Activated naive CD8-positive, alpha-beta T cell treated with anti-CD3 and anti-CD28 coated beads, Interleukin-2, amount 10 ng/mL, durations not matched to agents 7 days and 5 days (primary cell): ENCODE measurements at places on chromosomes 2 and 18. TPM values are rescaled to one million over a fixed set of nuclear protein-coding genes. Genes with fewer than 3 reads are reported as not detected.

GRCh38 chr2:229230256-229230655, 40.8 kb downstream of the PID1 start:
- no peak for DNase-seq

- DNase-seq = no peak
These were observed 37.8 kb upstream of the THUMPD2 start for GRCh38 chr2:39816845-39817244.

DNA sequence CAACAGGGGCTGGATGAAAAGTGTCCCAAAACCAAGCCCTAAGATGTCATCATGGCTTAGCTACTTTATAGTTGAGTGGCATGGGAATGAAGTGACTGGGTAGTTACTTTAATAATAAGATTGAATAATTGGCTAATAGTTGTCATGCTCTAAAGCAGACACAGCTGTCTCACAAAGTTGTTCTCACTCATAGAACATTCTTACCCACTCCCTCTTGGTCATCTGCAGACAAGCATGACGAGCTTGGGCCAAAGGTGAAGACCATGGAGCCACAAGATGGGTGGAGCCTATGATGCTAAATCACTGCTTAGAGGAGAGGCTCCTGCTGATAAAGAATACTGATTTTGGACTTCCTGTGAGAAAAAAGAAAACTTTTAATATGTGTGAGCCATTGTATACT, 62.4 kb upstream of the MMADHC start:
- no peak for DNase-seq

DNA sequence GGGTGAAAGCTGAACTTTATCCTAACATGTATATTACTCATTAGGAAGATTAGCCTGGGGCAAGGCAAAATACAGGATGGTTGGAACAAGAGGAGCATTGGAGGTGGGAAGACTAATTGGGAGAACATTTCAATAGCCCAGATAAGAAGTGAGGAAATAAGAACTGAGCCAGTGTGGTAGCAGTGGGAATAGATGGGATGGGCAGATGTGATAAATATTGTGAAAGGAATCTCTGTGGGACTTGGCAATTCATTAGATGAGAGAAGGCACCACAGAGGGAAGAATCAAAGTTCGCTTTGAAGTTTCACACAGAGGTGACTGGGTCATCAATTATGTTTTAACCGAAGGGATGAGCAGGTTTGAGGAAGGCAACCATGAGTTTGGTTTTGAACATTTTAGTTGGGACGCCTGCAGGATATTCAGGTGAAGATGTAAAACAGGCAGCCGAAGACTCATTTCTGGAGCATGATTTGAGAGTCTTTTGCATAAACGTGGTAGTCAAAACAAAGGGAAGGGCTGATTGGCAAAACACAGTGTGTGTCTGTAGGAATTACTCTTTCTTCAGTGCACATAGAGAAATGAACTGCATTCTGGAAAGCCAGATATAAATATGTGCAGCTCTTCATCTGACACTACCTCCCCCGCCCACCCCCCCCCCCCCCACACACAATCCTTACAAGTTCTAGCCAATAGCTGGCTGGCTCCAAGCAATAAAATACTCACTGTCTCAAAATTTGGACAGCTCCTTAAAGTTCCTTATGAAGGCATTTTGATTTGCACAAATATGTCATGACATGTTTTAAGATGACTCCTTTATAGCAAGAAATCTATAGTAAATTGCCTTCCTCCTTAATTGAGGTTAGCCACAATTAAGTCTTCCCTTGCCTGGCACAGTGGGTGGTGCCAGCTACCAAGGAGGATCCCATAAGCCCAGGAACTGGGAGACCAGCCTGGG, 1.9 kb upstream of the SLC1A4 start:
- no peak for DNase-seq

DNA sequence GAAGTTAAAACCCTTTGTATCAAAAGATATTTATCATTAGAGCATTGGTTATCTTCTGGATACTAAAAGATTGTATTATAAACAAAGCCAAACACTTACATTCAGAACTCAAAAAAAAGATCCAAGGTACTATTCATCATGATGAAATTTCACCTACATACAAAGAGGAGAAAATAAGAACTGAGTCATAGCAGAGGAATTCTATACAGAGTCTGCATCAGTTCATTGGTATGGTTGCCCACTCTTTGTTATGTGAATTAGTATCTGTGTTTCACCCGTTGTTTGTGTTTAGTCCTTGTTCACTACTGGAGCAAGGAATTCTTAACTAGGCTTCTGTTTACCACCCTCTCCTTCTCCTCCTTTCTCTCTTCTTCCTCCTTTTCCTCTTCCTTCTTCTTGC, 157.9 kb downstream of the LNPK start:
- no peak for DNase-seq

DNA sequence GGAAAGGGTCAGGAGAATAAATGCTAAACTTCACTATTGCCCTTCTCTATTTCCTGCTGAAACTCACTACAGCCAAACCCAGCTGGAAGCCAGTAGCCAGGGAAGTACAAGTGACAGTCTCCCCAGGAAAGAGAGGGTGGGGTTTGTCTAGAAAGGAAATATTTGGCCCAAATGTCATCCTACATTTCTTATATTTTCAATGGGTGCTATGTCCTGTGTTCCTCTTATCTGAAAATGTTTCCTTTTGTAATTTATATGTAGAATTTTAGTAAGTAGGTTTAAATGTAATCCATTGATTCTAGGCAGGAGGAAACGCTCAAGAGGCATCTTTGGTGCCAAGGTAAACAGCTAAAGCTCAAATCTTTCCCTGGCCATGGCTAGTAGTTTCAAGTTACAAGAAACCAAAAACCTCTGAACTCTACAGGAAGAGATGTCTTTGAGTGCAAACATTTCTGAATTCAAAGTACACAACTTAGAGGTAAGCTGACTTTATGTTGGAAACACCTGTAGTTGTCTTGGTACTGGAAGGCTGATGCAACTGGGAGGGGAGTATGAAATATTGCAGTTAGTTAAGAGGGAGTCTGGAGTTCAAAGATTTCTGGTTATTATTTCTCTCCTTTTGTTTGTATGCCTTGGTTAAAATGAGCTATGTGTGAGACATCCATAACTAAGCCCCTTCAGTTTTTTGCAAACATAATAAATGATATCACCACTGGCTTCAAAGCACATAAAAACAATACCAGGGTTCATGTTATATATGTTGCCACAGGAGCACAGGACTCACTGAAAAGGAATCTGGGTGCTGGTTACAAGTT, 356.1 kb upstream of the ZC3H15 start:
- no peak for DNase-seq

GRCh38 chr2:212958757-212959295, 192.6 kb downstream of the IKZF2 start:
- DNase-seq = no peak

DNA sequence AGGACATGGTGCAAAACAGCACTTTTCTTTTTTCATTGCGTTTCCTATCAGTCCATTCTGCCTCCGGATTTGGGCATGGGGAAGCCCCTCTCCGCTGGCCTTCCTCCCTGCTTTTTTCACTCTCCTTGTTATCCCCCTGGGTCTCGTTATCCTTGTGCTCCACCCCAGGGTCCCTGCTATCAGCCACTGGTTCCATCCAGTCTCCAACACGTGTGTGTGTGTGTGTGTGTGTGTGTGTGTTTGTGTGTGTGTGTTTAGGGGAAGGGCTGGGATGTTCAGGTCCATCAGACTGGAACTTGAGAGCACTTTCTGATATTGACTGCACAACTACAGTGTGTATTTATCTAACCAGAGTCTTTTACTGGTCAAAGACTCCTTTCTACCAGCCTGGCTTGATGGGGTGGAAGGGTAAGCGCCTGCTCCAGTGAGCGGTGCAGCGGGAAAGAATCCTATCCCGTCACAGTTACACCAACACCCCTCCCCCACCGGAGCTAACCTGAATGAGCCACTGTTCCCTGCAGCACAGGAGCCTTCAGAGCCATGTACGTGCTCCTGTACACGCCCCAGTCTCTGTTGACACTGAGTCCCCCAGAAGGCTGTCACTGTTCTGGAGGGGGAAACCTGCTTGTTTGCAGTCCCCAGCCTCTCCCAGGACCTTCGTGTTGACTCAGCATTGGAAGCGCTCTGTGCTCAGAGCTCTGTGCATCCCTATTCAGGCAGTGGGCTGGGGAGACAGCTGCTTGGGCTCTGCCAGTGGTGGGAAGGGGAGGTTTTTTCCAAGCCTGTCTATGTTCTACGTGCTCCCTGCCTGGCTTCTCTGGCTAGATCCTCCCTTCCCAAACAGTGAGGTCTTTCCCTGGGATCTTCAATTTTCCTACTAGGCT, 4.6 kb downstream of the INHA start:
- no peak for DNase-seq

DNA sequence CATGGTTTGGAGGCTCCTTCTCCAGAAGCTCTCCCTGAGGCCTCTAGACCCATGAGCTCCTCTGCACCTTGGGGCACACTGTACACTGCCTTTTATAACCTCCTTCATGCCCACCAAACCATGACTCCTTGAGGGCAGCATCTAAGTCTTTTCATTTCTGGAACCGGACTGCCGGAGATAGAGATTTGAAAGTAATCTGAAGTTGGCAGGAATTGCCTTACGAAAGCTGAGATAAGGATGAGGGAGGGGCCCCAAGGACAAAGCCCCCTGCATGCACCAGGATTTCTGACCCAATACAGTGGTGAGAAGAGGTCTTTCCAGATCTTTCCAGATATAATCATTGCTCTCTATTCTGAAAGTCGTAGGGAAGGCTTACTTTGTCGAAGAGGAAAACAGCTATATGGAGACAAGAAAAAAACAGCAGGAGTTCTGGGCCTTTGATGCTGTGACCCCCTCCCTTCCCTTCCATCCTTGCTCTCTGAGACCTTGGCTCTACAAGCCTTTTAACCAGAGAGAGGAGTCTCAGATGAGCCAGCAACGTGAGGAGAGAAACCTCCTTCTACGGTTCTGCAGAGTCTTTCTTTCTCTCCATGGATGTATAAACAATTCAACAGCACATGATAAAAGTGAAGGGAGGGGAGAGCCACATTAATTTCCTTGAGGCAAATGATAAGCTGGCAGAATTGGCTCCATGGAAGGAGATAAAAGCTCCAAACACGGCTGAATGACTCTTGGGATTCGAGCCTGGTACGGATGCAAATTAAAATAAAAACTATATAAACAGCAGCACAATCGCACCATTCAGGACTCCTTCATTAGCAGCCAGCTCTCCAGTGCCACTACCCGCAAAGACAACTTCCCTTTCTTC, 88.0 kb upstream of the RTN4 start:
- no peak for DNase-seq

GRCh38 chr2:15006667-15007066, 374.1 kb downstream of the LRATD1 start:
- DNase-seq = no peak

DNA sequence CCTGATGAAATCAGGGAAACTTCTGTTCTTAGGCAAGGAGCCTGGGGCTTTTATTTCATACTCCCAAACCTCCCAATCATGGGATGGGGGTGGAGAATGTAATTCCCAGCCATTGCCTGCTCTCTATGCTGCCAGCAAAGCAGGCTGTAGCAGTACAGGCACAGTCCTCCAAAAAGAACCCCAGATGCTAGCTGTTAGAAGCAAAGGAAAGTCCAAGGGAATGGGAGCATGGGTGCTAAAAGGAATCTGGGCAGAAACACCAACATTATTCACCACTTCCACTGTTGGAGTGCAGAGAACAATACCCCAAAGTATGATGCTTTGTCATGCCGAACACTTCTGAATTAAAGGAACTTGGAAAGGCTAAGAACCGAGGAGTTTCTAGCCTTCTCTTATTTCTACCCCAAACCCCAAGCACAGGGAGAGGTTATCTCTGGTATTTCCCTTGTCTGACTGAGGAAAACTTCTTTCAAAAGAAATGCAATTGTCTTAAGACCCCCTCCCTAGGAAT, 24.7 kb downstream of the MDH1 start:
- no peak for DNase-seq

GRCh38 chr18:49112031-49112430, 161.3 kb upstream of the SMAD7 start:
- DNase-seq = no peak

- no peak for DNase-seq
These were observed 54.5 kb downstream of the C18orf63 start for GRCh38 chr18:74370115-74370514.

Gene PRSS56
- not detected for total RNA-seq

Gene PLGLB1
- total RNA-seq = 14.0 TPM

Gene HK2
- total RNA-seq = 39.8 TPM

Gene KLHL14
- total RNA-seq = not detected

Gene SLC4A5
- 3.6 TPM for total RNA-seq

Gene MPV17
- 93.4 TPM for total RNA-seq
